Upper lobe of left lung (tissue), 6 donors: ENCODE measurements at places on chromosomes 7 and 10. TPM values are rescaled to one million over a fixed set of nuclear protein-coding genes. Genes with fewer than 3 reads are reported as not detected.

- H3K4me1 ChIP-seq: peaks cover 4% of the 10 kb centered on the region
- H3K27me3 ChIP-seq: no peaks in the 10 kb centered on the region
- no peaks in the 10 kb centered on the region for H3K36me3 ChIP-seq
- H3K4me3 ChIP-seq: no peak overlapping the region
- H3K27ac ChIP-seq: no peak overlapping the region
These were observed 220.5 kb downstream of the CCSER2 start for GRCh38 chr10:84548869-84549268.

DNA sequence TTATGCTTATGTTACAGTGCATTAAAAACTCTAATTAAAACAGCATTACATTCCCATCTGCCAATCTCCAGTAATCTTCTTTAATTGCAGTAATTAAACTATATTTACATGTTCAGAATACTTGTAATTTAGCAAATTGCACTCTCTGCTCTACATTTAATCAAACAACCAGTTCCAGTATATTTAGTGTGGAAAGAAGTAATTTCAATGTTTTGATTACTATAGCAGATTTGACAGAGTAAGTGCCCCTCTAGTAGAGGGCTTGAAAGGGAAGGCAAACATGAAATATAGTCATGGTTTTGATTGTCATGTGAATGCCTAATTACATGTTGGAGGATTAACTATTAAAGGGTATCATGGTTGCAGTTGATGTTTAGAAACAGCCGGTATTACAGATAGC, 739.7 kb downstream of the AUTS2 start:
- no peak overlapping the region for H3K27ac ChIP-seq
- DNase-seq: no peak
- no peaks in the 10 kb centered on the region for H3K4me1 ChIP-seq
- no peaks in the 10 kb centered on the region for H3K36me3 ChIP-seq

Gene GFRA1
- under 0.01 TPM for total RNA-seq

DNA sequence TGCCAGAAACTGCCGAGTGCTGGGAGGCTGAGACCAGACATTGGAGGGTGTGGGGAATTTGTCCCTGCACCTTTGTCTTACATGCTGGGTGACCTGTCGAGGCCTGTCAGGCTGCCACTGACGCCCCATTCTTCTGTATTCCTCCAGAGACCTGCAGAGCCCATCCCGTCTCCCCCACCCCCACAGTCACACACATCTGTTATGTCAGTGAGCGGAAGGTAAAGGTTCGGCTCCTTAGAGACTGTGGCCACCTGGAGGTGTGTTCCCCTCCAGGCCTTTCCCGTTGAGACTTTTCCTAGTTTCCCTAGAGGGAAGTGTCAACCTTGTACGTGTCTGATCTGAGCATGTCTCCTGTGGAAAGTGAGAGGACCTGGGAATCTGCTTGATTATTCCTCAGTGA, 84.5 kb downstream of the ATXN7L1 start:
- DNase-seq: no peak
- no peak overlapping the region for H3K27ac ChIP-seq
- no peak overlapping the region for H3K4me3 ChIP-seq
- no peaks in the 10 kb centered on the region for H3K4me1 ChIP-seq
- no peaks in the 10 kb centered on the region for H3K27me3 ChIP-seq
- no peaks in the 10 kb centered on the region for H3K36me3 ChIP-seq

DNA sequence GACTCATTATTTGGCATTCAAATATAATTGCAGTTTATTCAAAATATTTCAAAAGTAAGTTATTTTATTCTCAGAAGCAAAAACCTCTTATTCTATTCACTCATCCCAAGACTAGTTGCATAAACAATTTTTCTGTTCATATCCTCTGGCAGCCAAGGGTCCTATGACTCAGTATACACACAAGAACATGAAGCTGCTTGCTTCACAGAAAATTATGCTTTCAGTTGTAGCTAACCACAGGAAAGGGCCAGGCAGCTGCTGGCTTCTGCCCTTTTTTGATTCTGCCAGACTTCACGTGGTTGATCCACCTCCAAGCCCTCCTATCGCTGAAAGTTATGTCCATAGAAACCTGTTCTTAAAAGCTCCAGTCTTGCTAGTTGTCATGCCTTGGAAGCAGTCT, 108.8 kb downstream of the ABCA13 start:
- no peak overlapping the region for H3K4me3 ChIP-seq
- H3K4me1 ChIP-seq: no peaks in the 10 kb centered on the region
- DNase-seq: no peak
- no peaks in the 10 kb centered on the region for H3K27me3 ChIP-seq
- H3K27ac ChIP-seq: no peak overlapping the region
